ENCODE measurements at places on chromosomes 11 and 22.

- DNase-seq: peak; percentile 52
These were observed 321.7 kb downstream of the TMEM135 start for GRCh38 chr11:87359401-87359800.

DNA sequence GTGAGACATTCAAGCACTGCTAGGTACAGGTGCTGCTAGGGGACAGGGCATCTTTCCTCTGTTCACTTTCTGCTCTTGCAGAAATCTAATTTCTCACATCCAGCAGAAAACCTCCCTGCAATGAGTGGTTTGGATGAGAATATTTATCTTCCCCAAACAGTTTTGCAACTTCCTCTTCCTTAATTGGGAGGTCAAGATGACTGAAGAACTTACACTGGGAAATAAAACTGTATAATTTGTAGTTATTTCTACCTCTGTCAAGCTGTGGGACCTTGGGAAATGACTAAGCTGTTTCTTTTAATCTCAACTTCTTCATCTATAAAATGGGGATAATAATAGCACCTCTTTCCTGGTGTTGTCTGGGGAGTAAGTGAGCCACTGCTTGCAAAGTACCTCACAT, 69.8 kb downstream of the PRR5L start:
- no peak for DNase-seq

DNA sequence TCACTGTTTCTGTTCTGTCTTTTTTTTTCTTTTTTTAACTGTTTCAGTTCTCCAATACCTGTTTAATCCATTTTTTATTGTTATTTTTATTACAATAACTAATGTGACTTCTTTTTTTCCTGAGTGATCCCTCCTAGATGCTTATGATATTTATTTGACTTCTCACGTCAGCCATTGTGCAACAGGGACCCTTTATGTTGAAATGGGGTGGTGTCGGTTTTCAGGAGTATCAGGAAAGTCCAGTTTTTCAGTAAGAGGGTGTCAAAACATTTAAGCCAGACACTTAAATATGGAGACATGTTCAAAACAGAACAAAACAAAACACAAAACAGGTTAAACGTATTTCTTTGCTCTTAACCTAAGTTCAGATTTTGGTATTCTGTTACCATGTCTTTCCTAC, 418.8 kb downstream of the DYNC2H1 start:
- DNase-seq: no peak

GRCh38 chr11:69272055-69272454, 21.9 kb upstream of the MYEOV start:
- DNase-seq: no peak

GRCh38 chr11:17354601-17354991, 3.0 kb downstream of the NCR3LG1 start:
- peak; percentile 60 for DNase-seq

DNA sequence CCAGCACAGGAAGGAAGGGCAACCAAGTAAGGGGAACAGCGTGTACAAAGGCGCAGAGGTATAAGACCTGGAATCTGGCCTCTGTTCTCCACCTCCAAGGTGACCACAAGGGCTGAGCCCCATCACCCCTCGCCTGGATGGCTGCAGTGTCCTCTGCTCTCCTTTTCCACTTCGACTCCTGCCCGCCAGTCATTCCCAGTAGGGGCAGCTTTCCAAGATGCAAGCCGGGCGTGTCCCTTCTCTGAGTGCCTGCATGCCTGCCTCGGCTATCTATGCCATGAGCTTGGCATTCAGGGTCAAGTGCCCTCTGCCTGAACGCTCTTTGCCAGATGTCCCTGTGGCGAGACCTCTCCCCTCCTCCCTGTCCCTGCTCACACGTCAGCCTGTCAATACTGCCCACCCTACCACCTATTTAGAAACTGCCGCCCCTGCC, 17.0 kb downstream of the FADS3 start:
- DNase-seq: no peak

DNA sequence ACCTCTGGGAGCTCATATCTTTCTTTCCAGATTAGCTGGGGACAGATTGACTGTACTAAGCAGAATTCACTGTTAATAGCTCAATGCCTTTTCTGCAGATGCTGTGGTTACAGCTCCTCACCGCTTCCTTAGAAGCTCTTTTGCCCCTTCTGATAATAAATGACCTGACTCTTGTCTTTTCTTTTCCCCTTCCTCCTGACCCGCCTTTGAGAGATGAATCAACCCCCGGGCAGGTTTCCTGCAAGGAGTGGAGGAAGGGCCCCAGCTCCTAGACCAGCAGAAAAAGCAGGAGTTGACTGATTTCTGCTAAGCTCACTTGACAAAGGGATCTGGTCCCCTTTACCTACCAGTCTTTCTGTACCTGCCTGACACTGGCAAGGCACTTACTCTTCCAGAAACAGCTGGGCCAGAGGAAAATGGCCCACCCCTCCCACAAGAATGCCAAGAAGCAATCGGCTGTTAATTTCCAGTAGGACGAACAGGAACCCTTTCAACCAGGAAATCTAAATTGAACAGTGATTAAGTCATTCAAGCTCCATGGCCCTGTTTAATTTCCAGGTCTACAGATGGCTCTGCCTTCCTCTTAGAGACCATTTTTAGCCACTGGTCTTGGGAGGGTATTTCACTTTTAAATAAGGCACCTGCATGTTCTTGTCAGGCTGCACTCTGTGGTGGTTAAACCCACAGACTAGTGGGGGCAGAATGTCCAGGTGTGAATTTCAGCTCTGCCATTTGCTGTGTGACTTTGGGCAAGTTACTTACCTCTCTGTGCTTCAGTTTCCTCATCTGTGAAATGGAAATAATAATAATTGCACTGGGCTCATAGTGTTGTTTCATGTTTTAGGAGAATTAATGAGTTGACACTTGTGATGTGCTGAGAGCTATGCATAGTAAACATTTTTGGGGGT, 67.5 kb downstream of the PRR5L start:
- DNase-seq: no peak

- DNase-seq: no peak
These were observed 30.3 kb upstream of the FBLN1 start for GRCh38 chr22:45472426-45472825.

DNA sequence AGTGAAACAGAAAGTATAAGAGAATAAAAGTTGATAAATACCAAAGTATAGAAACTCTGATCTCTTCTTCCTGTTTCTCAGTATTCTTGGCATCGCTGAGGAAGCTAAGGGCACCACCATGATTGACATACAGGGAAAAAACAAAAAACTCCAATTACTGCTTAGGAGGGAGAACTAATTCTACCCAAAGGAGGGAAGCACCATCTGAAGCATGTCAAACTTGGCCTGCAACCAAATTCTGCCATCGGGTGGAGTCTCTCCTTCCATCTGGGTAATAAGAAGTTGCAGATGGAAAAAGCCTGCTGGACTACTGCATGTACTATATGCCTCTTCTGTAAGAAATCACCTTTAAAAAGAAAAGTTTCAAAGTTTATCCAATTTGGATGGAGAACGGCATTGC, 30.5 kb upstream of the PPP2R1B start:
- DNase-seq: no peak

- no peak for DNase-seq
These were observed 3.4 kb downstream of the SLC25A45 start for GRCh38 chr11:65378928-65379638.

DNA sequence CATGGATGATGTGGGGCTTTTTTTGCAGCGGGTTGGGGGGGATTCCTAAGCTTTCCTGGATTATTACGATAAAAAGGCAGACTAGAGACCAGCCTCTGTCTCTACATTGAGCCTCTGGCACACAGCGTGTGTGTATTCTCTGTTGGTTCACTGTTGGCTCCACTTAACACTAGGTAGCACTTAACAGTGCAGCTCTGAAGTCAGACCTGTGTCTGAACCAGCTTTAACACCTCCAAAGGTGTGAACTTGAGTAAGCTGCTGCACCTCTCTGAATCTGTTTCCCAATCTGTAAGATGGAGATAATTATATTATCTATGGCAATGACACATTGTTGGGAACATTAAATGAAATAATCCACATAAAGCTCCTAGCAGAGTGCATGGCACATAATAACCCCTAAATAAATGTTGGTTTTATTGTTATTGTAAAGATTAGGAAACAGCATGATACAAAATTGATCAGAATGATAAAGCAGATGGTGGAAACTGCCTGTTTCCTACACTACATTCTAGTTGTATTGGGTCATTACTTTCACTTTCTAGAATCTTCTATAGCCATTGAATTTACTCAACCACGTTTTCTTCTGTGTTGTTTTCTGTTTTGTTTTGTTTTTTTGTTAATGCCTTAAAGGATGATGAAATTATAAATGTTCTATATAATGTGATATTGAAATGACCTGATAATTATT, 108.4 kb downstream of the ARL14EP start:
- DNase-seq: no peak

DNA sequence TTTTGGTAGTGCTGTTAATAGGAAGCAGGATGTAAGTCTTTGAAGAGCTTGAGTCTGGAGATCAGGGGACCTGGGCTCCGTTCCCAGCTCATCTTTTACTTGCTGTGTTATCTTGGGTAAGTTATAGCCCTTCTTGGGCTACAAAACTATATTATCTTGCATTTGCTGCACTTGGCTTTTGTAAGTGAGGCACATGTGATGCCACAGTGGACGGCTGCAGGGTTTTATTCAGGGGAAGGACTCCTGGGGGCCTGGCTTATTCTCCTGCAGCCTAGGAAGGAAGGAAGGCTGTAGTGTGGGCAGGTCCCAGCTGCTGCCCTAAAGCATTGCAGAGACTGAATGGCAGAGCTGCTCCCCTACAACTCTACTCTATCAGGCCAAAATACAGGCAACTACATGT, 6.4 kb downstream of the CD82 start:
- DNase-seq: no peak

DNA sequence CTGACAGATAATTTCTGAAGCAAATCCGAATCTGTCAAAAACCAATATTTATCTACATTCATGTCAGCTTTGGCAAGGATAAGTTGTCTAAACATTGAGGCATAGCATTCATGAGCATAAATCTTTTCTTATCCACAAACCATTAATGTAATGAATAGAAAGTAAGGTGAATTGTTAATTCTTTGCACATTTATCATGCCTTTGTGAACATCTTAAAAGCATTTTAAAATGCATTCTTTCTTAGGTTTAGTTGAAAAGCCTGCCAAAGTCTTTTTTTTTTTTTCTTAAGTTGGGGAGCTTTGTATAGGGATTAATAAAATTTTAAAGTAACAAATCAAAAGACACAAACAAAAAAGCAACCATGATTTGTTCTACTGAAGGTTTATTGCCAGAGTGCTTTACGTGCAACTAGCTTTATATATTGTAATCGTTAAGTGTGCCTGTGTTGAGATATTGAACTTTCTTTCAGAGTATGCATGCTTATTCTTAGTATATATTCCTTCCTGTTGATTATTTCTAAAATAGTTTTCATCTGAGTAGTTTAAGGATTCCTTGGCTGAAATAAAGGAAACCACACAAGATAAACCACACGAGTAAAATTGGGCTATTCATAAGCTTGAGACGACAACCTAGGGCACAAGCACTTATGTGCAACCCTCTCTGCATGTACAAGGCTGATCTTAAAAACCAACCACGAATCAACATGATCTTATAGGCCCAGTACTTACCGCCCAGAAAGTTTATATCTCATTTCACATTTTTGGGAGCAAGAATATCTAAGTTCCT, 1110.9 kb upstream of the CNTN5 start:
- no peak for DNase-seq

DNA sequence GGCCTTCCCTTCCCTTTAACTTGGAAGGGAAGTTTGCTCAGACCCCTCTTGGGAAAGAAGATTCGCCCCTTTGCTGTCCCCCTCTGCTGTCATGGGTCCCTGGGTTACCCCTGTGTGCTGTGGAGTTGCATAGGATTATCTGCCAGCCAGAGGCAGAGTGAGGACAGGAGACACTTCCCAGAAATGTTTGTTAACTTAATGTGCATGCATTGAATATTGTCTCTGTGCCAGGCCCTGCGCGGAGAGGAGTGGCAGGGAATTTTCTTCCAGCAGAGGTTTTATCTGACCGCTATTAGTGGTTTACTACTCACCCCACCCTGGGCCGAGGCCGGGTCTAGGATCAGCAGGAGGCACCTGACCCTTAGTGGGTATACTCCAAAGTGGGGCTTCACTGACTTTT, 894.8 kb downstream of the TBC1D22A start:
- DNase-seq: no peak

GRCh38 chr22:39622881-39623367, 52.4 kb downstream of the CACNA1I start:
- DNase-seq: no peak

DNA sequence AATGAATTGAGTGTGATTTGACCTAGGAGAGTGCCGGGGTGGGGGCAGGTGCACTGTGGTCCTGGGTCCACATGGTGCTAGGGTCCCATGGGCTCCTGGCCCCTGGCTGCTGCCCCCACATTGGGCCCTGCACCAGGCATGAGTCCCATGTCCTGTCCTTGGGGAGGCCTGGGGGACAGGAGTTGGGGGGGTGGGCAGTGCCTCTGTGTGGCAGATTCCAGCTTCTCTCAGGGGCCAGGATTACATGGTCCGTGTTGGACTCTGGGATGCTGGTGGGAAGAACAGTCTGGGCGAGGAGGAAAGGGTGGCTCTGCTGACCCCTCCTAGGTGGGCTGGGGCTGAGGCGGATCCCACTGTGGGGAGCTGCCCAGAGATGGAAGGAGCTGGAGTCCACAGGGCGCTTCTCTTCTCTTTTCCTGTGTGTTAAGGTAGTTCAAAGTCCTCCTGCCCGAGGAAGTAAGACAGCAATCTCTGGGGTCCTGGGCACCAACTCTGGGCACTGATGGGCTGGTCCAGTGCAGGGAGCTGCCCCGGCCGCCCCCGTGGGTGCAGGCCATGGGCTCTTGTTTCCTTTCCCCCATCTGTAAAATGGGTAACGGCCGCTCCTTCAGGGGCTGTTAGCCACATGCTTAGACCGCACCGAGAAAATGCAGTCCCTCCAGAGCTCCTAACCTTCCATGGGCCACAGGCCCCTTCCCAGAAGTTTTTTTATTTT, 19.8 kb downstream of the KCNQ1 start:
- DNase-seq: no peak

DNA sequence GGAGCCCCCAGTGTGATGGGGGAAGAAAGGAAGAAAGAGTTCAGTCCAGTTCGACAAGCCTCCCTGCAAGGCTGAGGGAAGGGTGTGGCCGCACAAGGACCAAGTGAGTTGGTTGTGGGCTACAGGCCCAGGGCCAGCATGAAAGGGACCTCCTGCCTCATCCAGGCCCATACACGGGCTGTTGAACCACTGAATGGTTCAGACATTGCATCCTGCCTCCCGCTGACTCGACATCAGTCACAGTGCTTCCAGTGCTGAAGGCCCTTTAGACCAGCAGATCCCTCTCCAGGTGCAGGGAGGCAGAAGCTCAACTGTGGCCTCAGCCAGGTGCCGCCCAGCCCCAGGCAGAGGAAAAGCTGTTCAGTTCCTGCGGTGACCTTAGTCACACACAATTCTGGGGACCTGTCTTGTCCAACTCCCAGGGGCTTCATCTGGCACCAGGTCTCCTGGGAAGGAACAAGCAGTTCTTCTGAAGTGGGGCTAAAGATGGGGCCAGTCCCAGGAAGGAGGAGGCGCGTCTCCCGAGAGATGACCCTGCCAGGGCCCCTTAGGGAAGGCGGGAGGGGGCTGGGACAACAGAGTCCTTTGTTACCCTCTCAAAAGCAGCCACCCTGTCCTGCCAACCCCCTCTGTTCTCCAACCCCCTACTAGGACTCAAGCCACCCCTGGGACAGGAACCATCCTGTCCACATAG, 6.6 kb downstream of the ARRB1 start:
- no peak for DNase-seq
